H4 (cell line): ENCODE measurements at places on chromosomes 1 and 21. TPM values are rescaled to one million over a fixed set of nuclear protein-coding genes. Genes with fewer than 3 reads are reported as not detected.

LCE1A gene
- total RNA-seq: not detected in 2 replicates

SLC5A9 gene
- not detected in 2 replicates for total RNA-seq

DNA sequence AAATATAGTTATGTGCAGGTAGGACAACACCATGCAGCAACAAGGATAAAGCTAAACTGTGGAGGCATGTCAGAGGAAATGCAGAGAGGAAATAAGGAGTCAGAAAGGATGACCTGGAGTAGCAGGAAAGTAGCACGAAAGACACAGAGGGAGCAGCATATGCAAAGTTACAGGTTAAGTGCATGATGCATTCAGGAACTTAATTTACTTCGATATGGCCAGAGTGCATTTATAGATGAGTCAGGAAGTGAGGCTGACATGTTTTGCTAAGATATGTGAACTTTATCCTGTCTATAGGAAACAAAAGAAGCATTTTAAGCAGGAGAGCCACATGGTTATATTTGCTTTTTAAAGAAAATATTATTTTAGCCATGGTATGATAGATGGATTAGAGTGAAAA is 15.4 kb upstream of the MUTYH start:
- no peak for DNase-seq

DNA sequence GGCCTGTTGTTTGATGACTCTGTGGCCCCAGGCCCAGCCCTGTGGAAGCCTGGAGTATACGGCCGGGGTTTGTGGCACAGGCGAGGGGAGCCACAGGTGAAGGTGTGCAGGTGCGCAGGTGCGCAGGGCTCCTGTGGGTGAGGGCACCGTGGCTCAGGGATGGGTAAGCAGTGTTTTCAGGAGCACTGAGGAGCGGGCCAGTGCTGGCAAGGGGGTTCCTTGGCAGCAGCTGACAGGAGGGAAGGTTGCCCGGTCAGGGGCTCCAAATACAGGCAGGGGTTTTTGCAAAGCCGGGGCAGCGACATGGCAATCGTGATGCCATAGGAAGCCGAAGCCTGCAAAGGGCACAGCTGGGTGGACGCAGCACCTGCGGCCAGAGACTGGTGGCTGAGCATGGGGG is 20.7 kb downstream of the AGPAT3 start:
- no peak for DNase-seq

- no peak for DNase-seq
Measured at GRCh38 chr1:225486856-225487255, 59.0 kb upstream of the LBR start.
